ENCODE measurements at places on chromosomes 4 and X.

GRCh38 chr4:10581022-10581421 is 103.5 kb downstream of the CLNK start:
- no peak for DNase-seq

GRCh38 chr4:26217961-26218676 is 102.7 kb upstream of the RBPJ start:
- DNase-seq = no peak

DNA sequence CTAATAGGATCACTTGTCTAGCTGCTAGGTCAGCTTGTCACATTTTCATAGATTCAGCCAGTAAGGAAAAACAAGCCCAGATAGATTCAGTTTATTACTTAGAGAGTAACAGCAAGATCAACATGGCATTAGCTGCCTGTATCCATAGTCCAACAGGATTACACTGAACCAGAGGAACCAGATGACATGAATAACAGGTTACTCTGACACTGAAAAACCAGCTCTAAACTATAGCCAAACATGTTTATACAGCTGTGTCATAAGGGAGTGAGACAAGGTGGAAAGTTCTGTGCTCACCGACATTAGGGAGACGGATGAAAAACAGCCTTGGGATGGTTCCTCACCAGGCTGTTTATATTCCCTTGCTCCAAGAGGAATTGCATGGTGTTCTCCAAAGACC is 102.9 kb upstream of the EOLA2 start:
- DNase-seq = no peak

DNA sequence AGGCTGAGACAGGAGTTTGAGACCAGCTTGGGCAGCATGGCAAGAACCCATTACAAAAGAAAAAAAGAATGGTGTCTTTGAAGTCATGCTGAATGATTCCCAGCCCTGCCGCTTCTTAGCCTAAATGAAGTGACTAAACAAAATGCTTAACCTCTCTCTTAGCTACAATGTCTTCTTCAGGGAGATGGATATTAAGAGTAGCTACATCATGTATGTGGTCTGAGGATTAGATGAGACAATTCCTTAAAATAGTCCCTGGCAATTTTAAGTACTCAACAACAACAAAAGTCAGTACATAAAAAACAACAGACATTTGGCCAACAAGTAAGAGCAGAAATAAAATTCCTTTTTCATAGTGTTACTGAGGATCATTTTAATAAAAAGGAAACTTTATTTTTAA is 64.3 kb upstream of the COX18 start:
- DNase-seq = no peak

DNA sequence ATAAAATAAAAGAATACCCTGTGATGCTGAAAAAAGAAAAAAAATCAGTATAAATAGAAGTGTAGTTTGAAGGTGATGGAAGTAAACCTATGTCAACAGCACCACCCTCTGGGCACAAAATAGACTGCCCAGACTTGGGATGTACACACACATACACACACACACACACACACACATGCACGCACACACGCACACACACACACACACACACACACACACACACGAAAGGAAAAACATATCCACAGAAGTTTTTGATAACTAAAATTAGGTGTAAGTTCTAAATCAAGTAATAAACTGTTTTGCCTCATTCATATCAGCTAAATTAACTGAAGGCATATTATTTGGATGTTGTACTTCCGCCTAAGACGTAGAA is 40.5 kb downstream of the ANXA5 start:
- DNase-seq = peak; percentile 25

DNA sequence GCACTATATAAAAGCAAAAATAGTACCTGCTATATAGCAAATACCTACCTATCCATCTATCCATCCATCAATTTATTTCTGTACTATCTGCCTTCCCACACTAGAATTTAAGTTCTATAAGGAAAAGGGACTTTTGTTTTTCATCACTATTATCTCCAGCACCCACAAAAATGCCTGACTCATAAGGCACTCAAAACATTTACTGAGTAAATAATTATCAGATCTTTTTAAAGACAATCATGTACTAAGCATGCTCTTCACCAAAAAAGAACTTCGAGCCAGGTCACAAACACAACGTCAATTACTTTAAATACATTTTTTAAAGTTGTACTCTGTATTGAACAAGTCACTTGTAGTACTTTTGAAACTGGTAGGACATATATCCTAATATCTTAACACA is 119.9 kb downstream of the FBXW7 start:
- DNase-seq = no peak

DNA sequence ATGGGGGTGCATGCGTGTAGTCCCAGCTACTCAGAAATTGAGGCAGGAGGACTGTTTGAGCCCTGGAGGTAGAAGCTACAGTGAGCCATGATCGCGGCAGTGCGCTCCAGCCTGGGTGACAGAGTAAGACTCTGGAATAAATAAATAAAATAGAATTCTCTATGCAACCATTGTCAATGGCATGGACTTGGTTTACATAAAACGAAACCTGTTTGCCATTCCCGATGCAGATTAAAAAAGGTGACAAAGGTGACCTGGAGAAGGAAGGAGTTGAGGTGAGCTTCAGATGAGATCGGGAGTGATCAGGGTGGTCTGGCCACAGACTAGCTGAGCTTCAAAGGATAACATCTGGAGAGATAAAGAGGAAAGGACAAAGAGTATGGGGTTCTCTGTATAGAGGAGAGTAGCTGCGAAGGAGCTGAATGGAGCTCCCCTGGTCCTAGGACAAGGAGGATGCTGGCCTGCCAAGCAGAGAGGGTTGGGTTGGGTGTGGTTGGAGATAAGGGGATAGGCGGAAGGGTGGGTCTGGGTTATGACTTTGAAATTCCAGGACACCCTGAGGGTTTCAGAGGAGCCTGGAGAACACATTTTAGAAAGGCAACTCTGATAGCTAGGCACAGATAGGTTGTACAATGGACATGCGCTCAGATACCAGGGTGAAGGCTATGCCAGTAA is 98.6 kb downstream of the RBM47 start:
- no peak for DNase-seq

DNA sequence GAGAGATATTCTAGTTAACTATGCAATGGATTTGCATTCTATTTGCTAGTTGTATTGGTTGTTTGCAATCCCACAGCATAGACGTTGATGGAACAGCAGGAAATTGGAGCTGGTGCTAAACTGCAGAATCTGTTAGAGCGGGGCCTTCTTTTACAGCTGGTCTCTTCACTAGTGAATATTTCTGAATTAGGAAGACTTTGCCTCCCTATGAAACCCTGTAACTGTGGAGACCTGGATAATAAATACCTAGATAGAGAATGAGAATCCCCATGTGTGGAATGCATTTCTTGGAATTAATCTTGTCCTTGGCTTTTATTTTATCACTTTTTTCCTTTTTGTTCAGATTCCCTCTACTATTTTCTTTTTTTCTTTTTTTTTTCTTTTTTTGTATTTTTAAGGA is 109.7 kb downstream of the SHROOM3 start:
- DNase-seq = no peak

Data from RCC 7860 (cell line).